ENCODE measurements at places on chromosomes 6 and 20. TPM values are rescaled to one million over a fixed set of nuclear protein-coding genes. Genes with fewer than 3 reads are reported as not detected.

AK9 gene
- 27.7 TPM for polyA plus RNA-seq

OCSTAMP gene
- not detected for polyA plus RNA-seq

CMTR1 gene
- polyA plus RNA-seq = 65.0 TPM

WFDC5 gene
- polyA plus RNA-seq = not detected

ZNF165 gene
- polyA plus RNA-seq = 1.6 TPM

FRK gene
- polyA plus RNA-seq = not detected

WFDC2 gene
- not detected for polyA plus RNA-seq

HTR1B gene
- polyA plus RNA-seq = 0.58 TPM

MDFI gene
- 42.8 TPM for polyA plus RNA-seq

LY6G6F gene
- polyA plus RNA-seq = not detected

E2F1 gene
- 2.3 TPM for polyA plus RNA-seq

HCRTR2 gene
- polyA plus RNA-seq = 7.5 TPM

SYNDIG1 gene
- 0.46 TPM for polyA plus RNA-seq

COL11A2 gene
- polyA plus RNA-seq = 20.2 TPM

GSTA2 gene
- polyA plus RNA-seq = not detected

GLYATL3 gene
- not detected for polyA plus RNA-seq

MEI4 gene
- polyA plus RNA-seq = not detected

ADGRF1 gene
- not detected for polyA plus RNA-seq

CRIP3 gene
- polyA plus RNA-seq = 3.7 TPM

MAS1 gene
- not detected for polyA plus RNA-seq

PNPLA1 gene
- polyA plus RNA-seq = 0.26 TPM

OVOL2 gene
- polyA plus RNA-seq = not detected

TAP1 gene
- polyA plus RNA-seq = not detected

ATP6V1G2 gene
- polyA plus RNA-seq = 56.7 TPM

SLC17A1 gene
- not detected for polyA plus RNA-seq

SMIM13 gene
- 47.5 TPM for polyA plus RNA-seq

PGC gene
- polyA plus RNA-seq = not detected

CHRNA4 gene
- 6.8 TPM for polyA plus RNA-seq

HSPA12B gene
- not detected for polyA plus RNA-seq

LATS1 gene
- polyA plus RNA-seq = 12.8 TPM

CALHM5 gene
- not detected for polyA plus RNA-seq

RAB44 gene
- not detected for polyA plus RNA-seq

AGPAT4 gene
- 42.6 TPM for polyA plus RNA-seq

SLC25A27 gene
- polyA plus RNA-seq = 31.1 TPM

SLC22A16 gene
- polyA plus RNA-seq = not detected

PRL gene
- polyA plus RNA-seq = not detected

NKX2-2 gene
- not detected for polyA plus RNA-seq

ECT2L gene
- not detected for polyA plus RNA-seq

VGLL2 gene
- polyA plus RNA-seq = not detected

FLRT3 gene
- polyA plus RNA-seq = 3.2 TPM

RIPPLY2 gene
- polyA plus RNA-seq = 5.0 TPM

KCNS1 gene
- polyA plus RNA-seq = not detected

LTA gene
- polyA plus RNA-seq = 0.56 TPM

PRPH2 gene
- not detected for polyA plus RNA-seq

PFDN4 gene
- polyA plus RNA-seq = 350 TPM

LTB gene
- polyA plus RNA-seq = not detected

SLC32A1 gene
- polyA plus RNA-seq = 40.0 TPM

TRIM15 gene
- polyA plus RNA-seq = not detected

Measured in neural cell (in vitro differentiated cells).